ENCODE measurements at places on chromosomes 7 and 10.

- DNase-seq, result peak; percentile 57
These were observed 734 bp downstream of the CHST3 start for GRCh38 chr10:71964743-71965515.

GRCh38 chr7:83528925-83529423, 120.0 kb downstream of the SEMA3E start:
- no peak for DNase-seq

- DNase-seq, result no peak
These were observed 288.9 kb upstream of the KLF6 start for GRCh38 chr10:4073912-4074311.

GRCh38 chr7:140922741-140923345, 1.9 kb downstream of the BRAF start:
- no peak for DNase-seq

GRCh38 chr7:120190109-120190508, 82.9 kb upstream of the KCND2 start:
- peak; percentile 17 for DNase-seq

All from neural progenitor cell (in vitro differentiated cells).